ENCODE measurements at places on chromosomes 7 and 10.

- no peak for DNase-seq
Measured at GRCh38 chr10:133262696-133263095, 14.0 kb downstream of the ADAM8 start.

DNA sequence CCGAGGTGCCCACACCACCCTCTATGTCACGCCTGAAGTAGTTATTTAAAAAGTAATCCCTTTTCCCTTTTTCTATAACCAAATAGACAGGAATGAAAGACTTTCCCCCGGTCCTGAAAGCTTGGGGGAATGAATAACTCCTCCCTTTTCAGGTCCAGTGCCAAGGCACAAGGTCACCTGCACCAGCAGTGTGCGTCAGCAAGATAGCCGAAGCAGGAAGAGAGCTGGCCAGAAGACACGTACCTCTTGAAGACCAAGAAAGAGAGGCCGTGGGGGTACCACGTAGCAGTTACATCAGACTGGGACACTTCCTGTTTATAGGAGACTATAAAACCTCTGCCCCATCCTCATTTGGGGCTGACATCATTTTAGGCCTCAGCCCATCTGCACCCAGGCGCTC is 10.7 kb upstream of the AKR1B1 start:
- no peak for DNase-seq

DNA sequence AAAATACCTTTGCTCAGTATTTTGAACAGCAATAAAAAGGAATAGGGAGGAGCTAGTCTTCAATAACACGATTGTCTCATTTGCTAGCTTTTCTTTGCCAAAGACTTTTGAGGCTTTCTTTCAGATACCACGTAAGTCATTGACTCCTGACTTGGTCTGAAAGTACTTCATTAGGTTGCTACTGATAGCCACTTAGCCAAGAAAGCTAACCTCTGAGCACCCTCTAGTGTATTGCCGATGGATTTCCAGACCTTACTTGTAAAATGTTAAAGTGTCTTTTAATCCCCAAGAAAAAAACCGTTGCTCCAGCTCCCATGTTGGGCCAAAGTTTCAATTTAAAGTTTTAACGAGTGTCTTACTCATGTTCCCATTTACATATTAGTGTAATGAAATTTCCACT is 63.4 kb upstream of the STRIP2 start:
- no peak for DNase-seq

- DNase-seq = no peak
Measured at GRCh38 chr10:92413011-92413410, 122.0 kb downstream of the MARCHF5 start.

- no peak for DNase-seq
Measured at GRCh38 chr7:533266-533665, 13.6 kb upstream of the PDGFA start.

- no peak for DNase-seq
Measured at GRCh38 chr7:27438881-27439589, 196.4 kb downstream of the EVX1 start.

- DNase-seq = no peak
Measured at GRCh38 chr10:115947104-115947503, 325.9 kb downstream of the GFRA1 start.

GRCh38 chr7:23264916-23265458 is 18.4 kb downstream of the GPNMB start:
- DNase-seq = no peak

DNA sequence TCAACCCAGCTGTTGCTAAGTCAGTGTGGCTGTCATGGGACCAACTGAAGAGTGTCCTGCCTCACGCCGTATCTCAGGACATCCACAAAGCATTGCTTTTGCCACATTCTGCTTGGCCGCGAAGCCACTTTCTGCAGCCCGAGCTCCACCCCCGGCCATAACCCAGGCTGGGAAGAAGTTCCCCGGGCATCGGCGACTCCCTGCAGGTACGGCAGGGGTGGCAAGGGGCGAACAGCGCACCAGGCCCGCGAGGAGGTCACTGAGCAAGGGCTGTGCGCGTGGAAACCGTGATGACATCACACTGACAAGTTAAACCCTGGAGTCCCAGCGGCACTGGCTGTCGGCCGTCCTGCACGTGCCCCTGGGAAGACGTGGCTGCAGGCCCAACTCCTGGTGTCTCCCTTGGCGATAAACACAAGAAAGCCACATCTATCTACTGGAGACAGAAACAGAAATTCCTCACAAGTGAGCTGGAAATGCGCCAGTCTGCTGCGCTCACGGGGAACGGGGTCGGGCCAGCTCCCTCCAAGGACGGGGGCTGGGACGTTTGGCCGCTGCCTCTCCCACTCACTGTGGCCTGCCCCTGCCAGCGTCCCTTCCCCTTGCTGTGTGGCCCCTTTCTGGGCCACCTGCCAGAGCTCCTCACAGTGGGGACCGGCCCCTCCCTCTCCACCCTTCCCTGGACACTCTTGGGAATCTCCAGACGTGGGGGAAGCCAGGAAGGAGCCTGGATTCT is 326.3 kb downstream of the DNAJB6 start:
- DNase-seq = peak; percentile 15

DNA sequence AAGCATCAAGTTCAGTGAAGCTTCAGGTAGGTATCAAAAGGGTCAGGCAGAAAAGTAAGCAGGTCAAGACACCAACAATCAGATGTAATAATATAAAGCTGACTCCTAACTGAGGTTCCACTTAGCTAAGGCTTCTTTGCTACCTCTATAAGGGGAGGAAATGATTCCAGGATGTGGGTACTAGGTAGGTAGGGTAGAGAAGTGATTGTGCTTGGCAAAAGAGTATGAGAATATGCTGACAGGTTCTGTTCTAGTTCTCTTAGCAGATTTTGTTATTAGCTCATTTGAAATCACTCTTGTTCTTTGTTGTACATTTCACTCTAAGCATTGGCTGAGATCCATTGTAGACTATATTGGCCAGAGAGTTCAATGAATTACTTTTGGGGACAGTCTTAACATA is 40.7 kb upstream of the CBLL1 start:
- DNase-seq = no peak

- DNase-seq = no peak
Measured at GRCh38 chr7:7699970-7700369, 18.4 kb downstream of the RPA3 start.

- DNase-seq = no peak
Measured at GRCh38 chr10:77263700-77264099, 373.9 kb downstream of the KCNMA1 start.

DNA sequence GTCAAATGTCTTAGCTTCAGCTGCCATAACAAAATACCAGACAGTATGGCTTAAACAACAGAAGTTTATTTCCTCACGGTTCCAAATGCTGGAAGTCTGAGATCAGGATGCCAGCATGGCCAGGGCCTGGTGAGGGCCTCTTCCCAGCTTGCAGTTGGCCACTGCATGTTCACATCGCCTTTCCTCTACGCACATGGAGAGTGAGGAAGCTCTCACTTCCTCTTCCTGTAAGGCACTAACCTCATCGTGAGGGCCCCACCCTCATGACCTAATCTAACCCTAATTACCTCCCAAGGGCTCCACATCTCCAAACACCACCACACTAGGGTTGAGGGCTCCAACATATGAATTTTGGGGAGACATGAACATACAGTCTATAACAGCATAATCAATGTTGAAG is 14.4 kb downstream of the ZNF33B start:
- no peak for DNase-seq

DNA sequence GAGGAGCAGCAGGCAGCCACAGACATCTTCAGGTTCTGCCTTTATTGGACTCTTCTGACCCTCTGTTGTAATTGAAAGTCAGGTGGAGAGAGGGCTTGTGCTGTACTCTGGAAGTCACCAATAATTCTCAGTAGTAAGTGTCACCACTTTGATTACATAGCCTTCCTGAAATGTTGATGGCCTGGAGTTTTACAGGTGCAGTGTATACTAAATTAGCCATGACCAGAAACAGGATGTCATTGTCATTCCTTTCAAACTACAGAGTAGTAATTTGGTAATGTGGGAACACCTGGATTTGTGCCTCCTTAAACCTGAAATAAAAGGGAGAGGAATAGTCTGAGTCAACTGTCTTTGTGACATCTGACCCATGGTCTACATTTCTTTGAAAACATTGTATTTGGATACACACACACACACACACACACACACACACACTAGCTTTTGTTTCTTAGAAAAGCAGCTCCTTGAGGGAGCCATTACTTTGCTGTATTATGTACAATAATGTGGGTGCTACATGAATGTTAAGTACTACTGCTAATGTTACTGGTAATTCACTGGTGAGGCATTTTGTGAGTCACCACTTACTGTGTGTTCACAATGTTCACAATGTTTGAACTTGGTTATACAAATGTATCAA is 19.6 kb downstream of the ARL4A start:
- DNase-seq = peak; percentile 85

- peak; percentile 50 for DNase-seq
Measured at GRCh38 chr10:6383096-6383812, 180.5 kb downstream of the PFKFB3 start.

- no peak for DNase-seq
Measured at GRCh38 chr10:29767968-29768367, 133.2 kb upstream of the SVIL start.

GRCh38 chr10:58833771-58834561 is 321.3 kb downstream of the BICC1 start:
- DNase-seq = no peak

DNA sequence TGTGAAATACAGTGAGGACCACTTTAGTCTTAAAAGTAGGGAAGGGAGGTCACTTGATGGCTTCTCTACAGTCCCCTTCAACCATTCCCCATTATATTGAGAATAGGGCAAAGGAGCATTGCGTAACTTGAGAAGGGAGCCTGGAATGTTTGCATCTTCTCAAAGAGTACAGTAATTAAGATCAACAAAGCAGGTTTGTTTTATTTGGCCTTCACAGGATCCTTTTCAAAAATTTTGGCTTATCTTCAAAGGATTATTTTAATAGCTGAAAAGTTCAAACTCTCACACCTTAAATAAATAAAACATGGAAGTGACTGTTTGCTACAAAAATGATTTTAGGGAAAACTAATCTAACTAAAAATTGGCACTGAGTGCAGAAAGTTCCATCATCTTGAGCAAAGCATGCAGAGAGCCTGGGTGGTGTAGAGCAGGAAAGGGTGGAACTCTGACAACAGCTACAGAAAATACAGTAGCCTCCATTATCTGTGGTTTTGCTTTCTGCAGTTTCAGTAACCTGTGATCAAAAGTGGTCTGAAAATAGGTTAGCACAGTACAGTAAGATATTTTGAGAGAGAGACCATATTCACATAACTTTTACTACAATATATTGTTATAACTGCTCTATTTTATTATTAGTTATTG is 214.0 kb downstream of the MDFIC start:
- DNase-seq = peak; percentile 21

DNA sequence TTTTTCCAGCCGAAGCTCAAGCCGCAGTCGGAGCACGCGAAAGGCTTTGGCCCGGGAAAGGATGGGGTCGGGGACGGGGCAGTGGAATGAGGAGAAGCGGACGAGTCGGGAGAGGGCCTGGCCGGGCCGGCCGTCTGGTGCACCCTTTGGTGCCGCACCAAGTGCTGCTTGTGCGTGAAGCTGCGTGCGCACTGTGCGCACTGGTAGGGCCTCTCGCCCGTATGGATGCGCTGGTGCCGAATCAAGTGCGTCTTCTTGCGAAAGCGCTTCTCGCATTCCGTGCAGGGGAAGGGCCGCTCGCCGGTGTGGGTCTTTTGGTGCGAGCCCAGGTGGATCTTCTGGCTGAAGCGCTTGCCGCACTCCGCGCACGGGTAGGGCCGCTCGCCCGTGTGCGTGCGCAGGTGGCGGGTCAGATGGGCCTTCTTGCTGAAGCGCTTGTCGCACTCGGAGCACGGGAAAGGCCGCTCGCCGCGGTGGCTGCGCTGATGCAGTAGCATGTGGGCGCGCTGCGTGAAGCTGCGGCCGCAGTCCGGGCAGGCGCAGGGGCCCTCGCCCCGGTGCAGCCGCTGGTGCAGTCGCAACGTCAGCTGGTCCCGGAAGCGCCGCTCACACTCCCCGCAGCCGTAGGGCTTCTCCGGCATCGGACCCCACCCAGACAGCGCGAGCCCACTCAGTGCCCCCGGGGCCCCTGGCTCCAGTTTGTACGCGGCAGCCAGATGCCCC is 7.8 kb downstream of the ZNF467 start:
- no peak for DNase-seq

- no peak for DNase-seq
Measured at GRCh38 chr7:85820702-85821443, 634.0 kb upstream of the SEMA3D start.

DNA sequence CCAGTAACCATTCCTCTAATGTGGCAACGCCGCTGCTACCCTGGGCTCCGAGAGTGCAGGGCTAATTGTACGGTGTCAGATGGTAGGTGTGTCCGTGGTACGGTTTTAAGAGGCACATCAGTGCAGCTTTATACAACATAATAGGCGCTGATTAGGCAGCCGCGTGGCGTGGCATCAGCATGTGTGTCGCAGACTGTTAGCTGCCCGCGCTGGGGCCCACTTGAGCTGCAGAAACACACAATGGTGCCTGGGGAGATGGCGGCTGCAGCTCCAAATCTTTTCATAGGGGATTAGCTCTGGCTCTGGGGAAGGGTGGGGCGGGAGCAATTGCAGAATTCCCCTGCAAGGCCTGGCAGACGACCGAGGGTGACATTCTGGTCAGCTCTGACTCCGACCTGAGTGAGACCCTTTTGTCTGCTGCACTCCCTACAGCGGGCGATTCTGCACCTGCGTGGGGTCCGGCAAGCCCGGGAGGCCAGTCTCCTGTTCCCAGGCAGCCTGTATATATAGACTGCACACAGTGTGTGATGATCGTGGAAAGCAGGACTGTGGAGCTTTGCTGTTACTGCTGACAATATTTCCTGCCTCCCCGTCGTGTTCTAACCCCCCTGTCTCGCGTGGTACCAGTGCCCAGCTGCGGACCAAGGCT is 722.7 kb upstream of the CELF2 start:
- DNase-seq = no peak

DNA sequence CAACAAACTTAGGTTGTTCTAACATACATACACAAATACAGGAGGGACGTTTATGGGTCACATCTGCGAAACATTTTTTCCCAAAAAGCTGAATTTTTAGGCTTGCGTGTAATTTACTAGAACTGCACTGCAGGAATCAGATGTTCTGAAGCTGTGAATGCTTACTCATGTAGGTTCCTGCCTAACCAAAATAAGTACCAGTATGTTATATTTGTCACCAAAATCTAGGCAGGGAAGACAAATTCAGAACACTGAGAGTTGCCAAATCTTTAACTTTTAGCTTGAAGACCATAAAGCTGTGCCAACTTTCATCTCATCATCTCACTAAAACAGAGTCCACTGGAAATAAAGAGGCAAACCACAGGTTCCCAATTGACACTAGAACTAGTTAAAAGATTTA is 5.7 kb downstream of the UBE2H start:
- peak; percentile 53 for DNase-seq

Data from fibroblast of mammary gland (primary cell).